NCI-H187 treated with DMSO at 0.1 percent for 48 hours (cell line): ENCODE measurements at places on chromosomes 5 and 9.
A peak's percentile ranks its signal among the peaks of the same experiment; 100 is the strongest.

GRCh38 chr5:126619781-126620180 lies 19.0 kb downstream of the PHAX start:
- no peak for DNase-seq

DNA sequence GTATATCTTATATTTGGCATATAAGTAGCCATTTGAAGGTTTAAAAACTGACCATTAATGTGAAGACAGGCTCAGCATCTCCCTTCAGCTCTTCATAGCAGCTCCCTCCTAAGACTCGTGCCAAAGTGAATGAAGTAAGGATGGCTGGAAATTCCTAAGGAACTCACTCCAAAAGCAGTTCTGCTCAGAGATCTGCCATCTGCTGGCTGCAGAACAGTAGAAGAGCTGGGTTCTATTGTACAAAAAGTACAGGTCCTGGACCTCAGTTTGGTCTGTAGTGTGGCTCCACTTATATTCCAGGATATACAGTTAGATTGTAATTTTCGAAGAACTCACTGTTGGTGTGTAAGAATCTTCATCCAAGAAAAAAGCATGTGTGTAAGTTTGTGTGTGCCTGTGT lies 104.9 kb upstream of the RUSC2 start:
- DNase-seq = no peak

DNA sequence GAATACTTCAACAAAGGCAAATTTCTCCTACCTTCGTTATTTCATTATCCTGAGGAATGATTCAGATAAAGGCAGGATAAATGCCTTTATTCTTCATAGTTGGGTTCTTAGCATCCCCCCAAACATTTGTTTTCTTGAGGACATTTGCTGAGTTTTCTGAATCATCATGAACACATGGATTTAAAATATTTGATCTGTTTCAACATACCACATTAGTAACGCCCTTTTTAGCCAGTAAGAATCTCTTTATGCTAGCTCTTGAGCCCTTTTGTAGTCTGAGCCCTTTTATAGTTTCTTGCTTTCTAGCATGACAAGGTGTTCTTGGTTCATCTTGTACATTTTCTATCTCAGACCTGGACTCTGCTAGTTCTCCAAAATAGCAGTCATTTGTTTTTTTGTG lies 27.9 kb downstream of the SKIC3 start:
- DNase-seq = no peak

GRCh38 chr9:111937781-111938426 lies 41.3 kb downstream of the UGCG start:
- DNase-seq = no peak

DNA sequence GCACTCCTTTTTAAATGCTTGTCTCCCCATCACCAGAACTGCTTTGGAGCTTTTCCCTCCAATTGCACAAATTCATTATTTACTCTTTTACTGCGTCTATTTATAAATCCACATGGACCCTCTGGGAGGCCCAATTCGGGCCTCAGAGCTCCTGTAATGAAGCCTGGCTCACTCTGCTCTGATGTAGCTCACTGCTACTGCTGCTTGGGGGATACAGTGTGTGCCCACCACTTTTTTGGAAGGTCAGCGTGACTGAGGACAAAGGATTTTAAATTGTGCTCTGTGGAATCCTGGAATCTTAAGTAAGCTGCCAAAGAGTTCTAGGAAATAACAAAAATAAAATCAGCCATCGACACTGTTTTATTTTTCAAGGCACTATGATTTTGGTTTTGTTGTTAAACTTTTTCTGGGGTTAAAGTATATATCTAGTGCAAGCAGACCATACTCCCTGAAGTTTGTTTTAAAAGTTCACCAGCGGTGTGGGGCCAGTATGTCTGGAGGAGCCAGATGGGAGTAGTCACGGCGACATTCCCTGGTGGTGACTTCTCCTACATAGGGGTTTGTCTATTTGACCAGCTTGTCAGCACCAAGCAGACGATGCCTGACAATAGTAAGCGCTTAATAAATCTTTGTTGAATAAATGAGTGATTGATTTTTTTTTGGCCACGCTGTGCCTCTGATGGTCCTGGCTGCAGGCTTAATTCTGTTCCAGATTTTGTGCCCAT lies 142.8 kb downstream of the TMEM38B start:
- DNase-seq = no peak

GRCh38 chr9:84705128-84705527 lies 35.6 kb downstream of the NTRK2 start:
- no peak for DNase-seq

DNA sequence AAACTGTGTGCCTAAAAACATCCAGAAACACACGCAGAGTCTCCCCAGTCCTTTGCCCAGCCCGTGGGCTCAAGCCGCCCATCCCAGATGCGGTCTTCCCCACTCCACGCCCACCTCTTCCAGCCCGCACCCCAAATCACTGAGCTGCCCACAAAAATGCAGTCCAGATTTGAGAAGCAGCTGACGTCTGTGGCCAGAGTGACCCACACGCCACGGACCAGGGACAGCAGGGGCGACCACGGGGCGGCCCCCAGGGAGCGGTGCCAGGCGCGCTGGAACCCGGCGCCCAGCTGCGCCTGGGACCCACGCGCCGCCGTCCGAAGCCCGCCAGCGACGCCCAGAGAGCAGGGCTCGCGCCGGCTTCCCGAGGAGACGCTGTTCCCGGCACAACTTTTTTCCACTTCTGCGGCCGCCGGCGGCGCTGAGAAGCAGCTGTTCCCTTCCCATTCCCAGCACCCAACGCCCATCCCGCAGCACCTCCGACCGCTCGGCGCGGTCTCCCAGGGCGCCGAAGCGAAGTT lies 674 bp downstream of the LHFPL2 start:
- no peak for DNase-seq

DNA sequence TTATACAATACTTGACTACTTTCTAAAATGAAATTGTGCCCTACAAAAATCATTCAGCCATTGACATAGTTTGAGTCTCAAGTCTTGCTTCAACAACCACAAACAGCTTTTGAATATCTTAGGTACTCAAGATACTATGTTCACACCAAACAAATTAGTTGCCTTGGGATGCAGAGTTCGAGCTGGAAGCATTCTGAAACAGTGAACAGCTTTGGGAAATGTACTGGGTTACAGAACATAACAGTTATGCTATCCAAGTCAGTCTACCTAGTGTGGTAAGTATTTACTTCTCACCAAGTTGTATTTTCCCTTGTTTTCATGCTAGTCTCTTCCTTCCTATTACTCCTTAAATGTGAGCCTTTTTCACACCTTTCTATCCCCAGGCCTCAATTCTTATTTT lies 143.2 kb downstream of the SSBP2 start:
- DNase-seq = no peak

DNA sequence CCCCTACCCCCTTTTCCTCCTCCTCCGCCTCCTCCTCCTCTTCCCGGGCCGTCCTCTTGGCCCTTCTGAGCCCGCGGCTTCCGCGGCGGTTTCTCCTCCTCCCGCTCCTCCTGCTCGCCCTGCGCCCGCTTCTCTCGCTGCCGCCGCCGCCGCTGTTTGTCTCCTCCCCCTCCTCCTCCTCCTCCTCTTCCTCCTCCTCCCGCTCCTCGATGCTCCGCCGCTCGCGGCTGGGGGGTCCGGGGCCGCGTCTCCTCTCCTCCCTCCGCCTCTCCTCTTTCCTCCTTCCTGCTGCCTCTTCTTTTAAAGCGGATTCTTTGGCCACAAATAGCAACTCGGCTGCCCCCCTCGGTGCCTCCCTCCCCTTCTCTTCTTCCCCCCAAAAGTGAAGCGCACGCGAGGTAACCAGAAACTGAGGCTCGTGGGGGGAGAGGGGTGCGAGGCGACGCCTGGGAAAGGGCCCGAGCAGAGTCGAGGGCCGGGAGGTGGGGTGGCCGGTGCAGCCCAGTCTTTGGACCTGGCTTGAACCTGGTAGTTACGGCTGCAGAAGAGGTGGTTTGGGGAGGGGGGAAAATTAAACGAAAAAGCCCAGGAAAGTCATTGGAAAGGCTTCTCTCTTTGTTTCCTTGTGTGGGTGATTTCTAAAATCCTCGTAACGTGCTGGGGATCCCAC lies 1058.5 kb upstream of the DMAC1 start:
- no peak for DNase-seq

DNA sequence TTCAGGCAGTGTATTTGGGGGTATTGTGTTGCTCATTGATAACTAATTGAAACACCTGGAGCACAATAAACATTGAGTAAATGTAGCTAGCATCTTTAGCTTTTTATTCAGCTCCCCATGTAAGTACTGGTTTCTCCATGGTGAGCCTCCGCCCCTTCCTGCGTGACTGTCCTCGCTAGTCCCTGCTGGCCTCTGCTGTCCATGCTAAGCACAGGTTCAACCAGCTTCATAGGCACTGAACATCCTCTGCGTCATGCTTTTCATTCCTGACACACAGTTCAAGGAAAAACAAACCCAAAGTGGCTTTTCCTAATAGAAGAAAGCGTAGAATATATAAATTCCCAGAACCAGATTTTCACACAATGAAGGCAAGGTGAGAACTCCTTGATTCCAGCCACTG lies 27.3 kb upstream of the DAP start:
- no peak for DNase-seq

- no peak for DNase-seq
These were observed 527.0 kb upstream of the TUSC1 start for GRCh38 chr9:26205261-26205660.

DNA sequence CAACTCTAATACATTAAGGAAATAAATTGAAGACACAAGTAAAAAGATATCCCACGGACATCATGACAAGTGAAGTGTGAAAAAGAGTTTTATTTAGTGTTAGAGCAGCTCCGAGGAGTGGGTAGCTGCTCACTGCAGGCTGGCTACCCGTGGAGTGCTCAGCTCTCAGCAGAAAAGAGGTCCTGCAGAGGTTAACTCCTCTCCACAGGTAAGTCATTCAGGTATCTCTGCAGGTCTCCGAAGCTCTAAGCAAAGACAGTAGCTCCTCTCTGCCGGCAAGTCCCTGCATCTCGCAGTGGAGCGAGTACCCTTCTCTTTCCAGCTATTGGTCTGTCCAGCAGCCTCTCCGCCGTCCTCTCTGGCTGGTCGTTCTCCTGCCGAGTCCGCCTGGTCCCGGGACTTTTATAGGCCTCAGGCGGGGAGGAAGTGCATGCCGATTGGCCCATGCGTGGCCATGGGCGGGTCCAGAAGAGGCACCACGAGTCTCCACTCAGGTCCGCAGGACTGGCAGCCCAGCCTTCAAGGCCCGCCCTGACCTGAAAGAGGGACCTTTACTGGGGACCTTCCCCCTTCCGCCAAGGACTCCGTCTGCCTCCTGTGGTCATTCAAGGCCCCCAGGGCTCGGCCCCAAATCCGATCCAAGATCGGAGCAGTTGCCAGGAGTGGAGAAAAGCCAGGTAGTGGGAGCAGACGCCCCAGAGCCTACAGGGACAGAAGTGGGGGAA lies 29.9 kb downstream of the BTNL9 start:
- DNase-seq = no peak

DNA sequence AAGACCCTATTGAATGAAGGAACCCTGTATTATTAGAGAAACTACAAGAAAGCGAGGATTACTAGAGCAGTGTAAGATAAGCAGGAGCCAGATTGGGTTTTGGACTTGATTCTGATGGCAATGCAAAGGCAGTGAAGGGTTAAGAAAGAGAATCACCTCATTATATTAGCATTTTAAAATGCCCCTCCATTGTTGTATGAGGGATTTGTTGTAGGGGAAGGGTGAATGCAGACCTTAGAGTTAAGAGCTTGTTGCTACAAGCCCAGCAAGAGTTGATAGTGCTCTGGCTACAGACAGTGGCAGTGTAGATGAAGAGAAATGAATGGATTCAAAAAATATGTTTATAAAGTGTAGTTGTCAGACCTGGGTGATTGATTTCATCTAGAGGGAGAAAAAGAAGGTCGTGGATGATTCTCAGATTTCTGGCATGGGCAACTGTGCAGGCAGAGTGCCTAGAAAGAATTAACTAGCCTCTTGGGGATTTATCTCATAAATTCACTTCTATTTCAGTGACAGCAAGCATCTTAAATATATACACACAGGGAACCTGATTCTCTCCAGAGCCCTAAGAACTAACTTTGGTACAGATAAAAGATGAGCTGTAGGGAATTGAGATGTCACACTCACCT lies 344.8 kb downstream of the ARRDC3 start:
- DNase-seq = peak; percentile 94

DNA sequence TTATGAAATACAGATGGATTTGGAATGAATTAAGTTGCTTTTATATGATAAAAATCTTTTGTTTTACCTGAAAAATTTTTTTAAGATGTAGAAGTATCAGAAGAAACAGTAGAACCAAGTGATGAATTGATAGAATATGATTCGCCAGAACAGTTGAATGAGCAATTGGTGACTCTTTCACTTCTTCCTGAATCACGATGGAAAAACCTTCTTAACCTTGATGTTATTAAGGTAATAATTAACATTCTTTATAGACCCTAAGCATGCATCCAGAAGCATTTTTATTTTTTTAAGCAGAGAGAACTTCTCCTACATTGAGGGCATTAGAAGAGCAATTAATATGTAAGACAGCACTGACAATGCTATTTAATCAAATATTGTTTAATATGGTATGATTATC lies 28.8 kb downstream of the WDR36 start:
- DNase-seq = no peak

GRCh38 chr9:89632192-89632733 lies 27.5 kb downstream of the GADD45G start:
- DNase-seq = no peak

DNA sequence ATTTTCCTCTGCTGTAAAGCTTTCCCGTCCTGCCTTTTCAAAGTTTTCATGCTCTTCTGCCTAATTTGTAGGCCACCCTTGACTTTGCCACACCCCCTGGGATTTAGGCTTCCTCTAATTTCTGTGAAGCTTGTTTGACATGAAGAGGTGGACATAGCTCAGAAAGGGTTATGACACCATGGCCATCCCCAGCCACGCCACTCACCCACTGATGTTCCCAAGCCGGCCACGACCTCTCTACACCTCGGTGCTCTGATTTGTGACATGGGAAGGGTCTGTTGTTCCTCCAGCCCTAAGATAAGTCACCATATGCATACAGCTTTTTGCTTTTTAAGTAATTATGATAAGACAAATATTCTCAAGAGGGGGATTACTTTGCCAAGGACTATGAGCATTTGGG lies 139.5 kb downstream of the BARX1 start:
- no peak for DNase-seq

- no peak for DNase-seq
These were observed 33.9 kb downstream of the GNAQ start for GRCh38 chr9:77997611-77998284.

DNA sequence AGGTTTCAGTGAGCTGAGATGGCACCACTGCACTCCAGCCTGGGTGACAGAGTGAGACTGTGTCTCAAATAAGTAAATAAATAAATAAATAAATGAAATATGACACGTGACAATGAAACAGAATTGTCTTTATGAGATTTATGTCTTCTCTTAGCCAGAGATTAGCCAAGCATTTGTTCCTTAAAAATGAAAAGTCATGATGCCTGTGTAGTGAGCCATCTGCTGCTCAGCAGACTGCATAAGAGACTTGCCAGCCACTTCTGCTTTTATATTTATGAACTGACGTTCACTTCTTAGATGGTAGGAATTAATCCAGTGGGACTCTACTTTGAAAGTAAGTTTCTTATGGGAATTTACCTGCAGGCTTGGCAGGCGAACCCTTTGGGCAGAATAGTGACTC lies 227.4 kb downstream of the NR3C1 start:
- DNase-seq = no peak

- no peak for DNase-seq
These were observed 707 bp downstream of the GTF3C5 start for GRCh38 chr9:133031496-133031911.
